ENCODE measurements at places on chromosomes 7 and 10. TPM values are rescaled to one million over a fixed set of nuclear protein-coding genes. Genes with fewer than 3 reads are reported as not detected.

LEP gene
- total RNA-seq, result 0.11 TPM

DPP6 gene
- total RNA-seq, result 97.7 TPM

MMD2 gene
- total RNA-seq, result 0.13 TPM

KAZALD1 gene
- 3.7 TPM for total RNA-seq

RGR gene
- total RNA-seq, result 0.11 TPM

APBB1IP gene
- total RNA-seq, result 1.5 TPM

MRLN gene
- not detected for total RNA-seq

CLEC2L gene
- total RNA-seq, result not detected

TMEM213 gene
- total RNA-seq, result not detected

GSTO1 gene
- total RNA-seq, result 110 TPM

NXPH1 gene
- total RNA-seq, result not detected

PAPSS2 gene
- total RNA-seq, result 29.8 TPM

TUBAL3 gene
- 0.33 TPM for total RNA-seq

- DNase-seq, result peak; percentile 55
Observed at GRCh38 chr10:6204341-6205191, 1.8 kb downstream of the PFKFB3 start.

DNA sequence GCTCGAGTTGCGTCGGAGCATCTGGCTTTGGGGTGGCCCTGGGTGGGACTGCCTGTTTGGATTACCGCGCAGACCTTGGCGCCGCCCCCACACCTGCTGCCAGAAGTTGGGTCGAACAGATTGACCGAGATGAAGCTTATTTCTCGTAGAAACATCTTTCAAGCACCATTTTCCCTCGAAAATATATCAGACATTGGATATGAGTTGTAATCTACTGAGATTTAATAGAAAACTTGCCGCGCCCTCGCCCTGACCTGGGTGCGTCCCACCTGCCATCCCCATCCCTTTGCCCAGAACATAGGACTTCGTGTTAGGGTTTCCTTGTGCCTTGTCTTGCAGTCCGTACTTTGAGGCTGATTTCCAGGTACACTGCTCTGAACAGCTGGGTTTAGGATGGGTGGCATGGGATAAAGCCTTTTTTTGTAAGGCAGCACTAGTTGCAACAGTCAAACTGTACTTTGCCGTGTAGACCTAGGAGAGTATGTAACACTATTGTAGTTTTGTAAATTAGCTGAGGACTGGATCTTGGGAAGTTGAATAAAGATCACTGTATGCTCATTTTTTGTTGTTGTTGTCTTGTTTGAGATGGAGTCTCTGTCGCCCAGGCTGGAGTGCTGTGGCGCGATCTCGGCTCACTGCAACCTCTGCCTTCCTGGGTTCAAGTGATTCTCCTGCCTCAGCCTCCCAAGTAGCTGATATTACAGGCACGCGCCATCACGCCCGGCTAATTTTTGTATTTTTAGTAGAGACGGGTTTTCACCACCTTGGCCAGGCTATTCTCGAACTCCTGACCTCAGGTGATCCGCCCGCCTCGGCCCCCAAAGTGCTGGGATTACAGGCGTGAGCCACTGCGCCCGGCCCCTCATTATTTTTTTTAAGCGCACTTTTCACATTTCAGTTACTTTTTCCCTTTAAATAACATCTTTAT lies 978 bp downstream of the OGDH start:
- no peak for DNase-seq

- DNase-seq, result no peak
Observed at GRCh38 chr10:61455656-61456055, 2.5 kb upstream of the TMEM26 start.

- no peak for DNase-seq
Observed at GRCh38 chr7:156386097-156386496, 254.5 kb upstream of the RNF32 start.

DNA sequence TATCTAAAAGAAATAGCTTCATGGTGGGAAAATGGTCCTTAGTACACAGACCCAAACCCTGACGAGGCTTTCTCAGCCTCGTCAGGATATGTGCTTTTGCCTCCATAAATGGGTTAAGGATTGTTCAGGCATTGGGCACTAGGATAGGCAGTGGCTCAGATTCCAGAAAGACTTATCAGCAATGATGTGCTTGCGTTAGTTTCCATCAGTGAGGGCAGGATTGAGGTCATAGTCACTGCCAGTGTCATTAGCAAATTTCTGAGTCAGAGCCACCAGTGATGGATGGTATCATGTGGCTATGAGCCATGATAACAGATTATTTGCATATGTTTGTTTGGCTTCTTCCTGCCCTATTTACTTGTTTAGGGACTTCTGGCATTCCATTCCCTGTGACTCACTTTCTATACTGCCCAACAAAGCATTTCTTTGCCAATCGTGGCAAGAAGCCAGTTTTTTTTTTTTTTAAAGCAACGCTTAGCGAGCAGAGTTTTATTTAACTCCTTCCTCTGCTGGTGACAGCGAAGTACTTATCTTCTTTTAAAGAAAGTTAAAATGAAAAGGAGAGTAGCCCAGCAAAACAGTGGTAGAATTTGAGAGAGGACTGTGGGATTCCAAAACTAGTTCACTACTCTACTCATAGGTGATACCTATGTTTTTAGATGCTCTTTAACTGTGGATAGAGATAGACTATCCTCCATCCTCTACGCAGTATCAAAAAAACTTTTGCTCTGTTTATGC lies 44.4 kb downstream of the MYPN start:
- no peak for DNase-seq

DNA sequence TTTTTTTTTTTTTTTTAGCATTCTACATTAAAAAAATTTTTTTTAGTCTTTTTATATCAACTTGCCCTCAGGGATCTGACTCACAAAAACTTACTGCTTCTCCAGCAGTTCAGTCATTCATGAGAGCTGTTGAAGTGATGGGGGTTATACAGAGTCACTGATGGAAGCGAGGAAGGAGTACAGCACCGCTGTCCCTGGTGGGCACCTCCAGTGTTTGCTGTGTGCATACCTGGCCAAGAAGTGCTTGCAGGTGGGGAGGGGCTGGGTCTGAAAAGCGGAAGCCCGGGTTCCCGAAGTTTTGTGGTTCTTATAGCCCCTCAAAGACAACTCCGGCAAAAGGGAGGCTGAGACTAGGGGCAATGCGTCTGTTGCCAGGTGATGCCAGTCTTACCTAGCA lies 46.2 kb downstream of the MINDY4 start:
- DNase-seq, result no peak

DNA sequence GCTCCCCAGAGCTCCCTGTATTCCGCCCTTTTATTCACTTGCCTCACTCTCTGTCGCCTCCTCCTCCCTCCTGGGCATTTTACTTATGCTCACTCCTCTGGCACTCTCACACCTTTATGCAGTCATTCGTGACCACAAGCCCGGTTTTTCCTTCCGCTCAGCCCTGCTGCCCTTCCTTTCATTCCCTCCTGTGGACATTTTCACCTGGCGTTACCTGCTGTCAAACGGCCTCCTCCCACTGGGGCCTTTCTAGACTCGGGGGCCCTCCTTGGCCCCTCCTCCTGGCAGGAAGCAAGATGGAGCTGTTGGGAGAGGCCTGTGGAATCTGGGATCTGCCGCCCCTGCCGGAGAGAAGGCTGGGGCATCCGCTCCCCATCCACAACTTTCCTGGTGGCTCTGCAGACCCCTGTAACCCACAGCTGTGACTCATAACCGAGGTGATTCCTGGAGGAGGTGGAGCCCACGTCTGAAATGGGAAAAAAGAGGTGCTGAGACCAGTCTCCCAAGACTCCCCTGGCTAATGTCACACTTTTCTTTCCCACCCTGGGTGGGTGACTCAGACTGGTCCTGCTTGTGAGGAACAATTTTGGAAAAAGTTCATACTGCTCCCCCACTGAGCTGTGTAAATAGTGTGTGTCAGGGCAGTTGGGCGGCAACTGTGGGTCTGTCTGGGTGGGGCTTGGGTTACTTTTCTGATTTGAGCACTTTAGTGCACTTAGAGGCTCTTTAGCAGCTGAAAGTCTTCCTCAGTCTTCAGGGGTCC lies 1.2 kb downstream of the VCL start:
- peak; percentile 94 for DNase-seq

- DNase-seq, result no peak
Observed at GRCh38 chr10:102185272-102185671, 33.1 kb downstream of the NOLC1 start.

DNA sequence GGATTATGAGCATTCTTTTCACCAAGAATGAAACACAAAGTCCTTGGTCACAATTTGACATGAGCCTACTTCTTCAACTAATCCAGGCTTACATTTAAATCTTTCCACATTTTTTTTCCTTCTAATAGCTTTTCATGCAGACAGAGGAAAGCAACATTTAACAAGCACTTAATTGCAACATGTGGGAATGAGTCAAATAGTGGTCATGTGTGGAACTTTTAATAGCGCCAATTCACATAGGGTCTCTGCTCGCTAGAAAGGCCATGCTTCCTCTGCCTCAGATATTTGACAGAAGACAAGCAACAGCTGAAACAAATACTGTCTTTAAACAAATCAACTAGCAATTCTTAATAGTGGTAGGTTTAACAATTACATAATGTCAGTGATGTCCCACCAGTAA lies 285.9 kb upstream of the ETV1 start:
- no peak for DNase-seq

GRCh38 chr10:79047584-79047874 lies 21.2 kb upstream of the ZMIZ1 start:
- no peak for DNase-seq

- no peak for DNase-seq
Observed at GRCh38 chr7:127557803-127558202, 27.6 kb downstream of the GCC1 start.

- no peak for DNase-seq
Observed at GRCh38 chr10:14405076-14406065, 74.6 kb upstream of the FRMD4A start.

GRCh38 chr7:84879570-84880325 lies 307.1 kb downstream of the SEMA3D start:
- no peak for DNase-seq

- no peak for DNase-seq
Observed at GRCh38 chr7:98870807-98871491, 1.1 kb upstream of the TMEM130 start.

GRCh38 chr10:76766682-76767081 lies 870.9 kb downstream of the KCNMA1 start:
- DNase-seq, result no peak

DNA sequence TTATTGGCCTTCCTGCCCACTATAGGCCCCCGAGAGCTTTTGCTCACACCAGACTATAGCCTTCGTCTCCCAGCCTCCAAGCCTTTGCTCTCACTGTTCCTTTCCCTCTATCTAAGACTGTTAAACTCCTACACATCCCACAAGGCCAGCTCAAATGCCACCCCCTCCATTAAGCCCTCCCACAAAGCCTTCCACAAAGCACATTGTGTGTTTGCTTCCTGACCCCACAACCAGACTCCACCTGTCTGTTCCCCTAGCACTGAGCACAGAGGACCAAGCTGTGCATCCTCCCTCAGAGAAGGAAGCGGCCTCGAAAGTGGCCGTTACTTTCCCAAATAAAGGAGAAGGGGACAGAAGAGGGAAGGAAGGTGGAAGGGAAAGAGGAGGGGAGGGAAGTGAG lies 1.3 kb downstream of the LOXL4 start:
- no peak for DNase-seq

DNA sequence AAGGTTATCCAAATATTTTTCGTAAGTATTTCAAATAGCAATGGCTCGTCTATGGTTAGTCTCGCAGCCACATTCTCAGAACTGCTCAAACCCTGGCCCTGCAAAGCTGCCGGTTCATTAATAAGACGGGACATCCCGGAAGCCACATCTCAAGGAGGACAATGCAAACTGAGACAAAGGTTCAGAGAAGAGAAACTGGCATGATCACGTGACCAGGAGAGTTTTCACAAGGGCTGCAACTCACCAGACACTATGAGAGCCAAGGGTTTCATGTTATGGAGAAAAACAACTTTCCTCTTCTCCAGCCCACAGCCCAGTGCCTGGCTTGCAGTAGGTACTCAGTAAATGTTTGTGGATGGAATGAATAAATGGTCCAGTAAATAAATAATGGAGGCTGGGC lies 5.0 kb upstream of the HSPA12A start:
- no peak for DNase-seq

DNA sequence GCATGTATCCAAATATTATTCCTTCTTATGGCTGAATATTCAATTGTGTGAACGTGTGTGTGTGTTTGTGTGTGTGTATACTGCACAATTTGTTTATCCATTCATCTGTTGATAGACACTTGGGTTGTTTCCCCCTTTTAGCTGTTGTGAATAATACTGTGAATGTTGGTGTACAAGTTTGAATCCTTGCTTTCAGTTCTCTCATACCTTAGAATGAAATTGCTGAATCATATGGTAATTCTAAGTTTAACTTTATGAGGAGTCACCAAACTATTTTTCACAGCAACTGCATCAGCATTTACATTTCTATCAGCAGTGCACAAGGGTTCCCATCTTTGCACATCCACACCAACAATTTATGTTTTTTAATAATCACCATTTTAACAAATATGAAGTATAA lies 86.9 kb upstream of the GATAD1 start:
- DNase-seq, result no peak

DNA sequence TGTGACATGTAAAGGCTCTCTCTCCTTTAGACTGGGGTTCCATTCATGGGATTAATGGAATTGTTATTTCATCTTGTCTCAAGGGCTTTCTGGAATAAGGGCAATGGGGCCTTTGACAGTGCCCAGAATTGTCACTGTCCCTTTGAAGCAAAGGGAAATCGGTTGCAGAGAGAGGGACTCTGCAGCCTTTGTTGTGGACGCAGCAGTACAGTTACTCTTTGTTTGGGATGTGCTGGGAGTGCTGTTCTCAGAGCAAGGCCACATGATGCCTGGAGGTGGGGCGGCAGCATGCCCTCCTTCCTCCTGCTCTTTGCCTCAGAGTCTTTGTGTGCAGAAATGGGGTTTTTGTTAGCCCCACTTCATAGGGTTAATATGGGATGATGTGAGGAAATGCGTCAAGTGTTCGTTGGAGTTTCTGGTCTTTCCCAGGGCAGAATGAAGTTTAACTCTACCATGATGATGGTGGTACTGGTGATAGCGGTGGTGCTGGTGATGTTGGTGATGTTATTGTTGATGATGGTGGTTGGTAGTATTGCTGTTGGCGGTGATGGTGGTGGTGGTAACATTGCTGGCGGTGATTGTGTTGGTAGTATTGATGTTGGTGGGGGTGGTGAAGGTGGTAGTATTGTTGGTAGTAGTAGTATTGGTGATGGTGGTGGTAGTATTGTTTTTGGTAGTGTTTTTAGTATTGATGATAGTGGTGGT lies 45.3 kb downstream of the DOCK1 start:
- no peak for DNase-seq

DNA sequence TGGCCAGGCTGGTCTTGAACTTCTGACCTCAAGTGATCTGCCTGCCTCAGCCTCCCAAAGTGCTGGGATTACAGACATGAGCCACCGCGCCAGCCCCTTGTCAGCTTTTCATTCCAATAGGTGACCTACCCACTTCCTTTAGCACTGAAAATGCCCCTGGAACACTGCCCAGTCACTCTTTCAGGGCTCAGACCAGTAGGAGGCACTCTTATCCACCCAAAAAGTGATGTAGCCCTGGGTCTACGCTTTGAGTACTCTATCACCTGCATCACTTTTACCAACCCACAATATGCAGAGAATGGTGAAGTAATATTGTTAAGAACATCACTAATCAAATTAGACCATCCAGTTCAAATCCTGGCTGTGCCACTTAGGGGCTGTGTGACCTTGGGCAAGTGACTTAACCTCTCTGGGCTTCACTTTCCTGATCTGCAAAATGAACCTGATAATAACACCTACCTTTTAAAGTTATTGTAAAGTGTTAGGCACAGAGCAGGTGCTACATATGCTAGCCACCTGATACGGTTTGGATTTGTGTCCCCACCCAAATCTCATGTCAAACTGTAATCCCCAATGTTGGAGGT lies 5.2 kb downstream of the CALN1 start:
- DNase-seq, result no peak

- DNase-seq, result no peak
Observed at GRCh38 chr10:19730167-19730906, 85.9 kb upstream of the PLXDC2 start.

- DNase-seq, result no peak
Observed at GRCh38 chr7:75532639-75533038, 40.5 kb downstream of the SPDYE5 start.

Measured in thyroid gland (tissue), 4 donors.